Endodermal cell (in vitro differentiated cells): ENCODE measurements at places on chromosomes 7 and 10. TPM values are rescaled to one million over a fixed set of nuclear protein-coding genes. Genes with fewer than 3 reads are reported as not detected.

The C7orf33 gene
- total RNA-seq: not detected in 2 replicates

The ZKSCAN5 gene
- total RNA-seq: 10.5 to 18.2 TPM (median 17.9 TPM) in 3 replicates

The TRPV5 gene
- total RNA-seq: 0.22 to 0.42 TPM in 2 of 3 replicates, not detected in the other

The ANKRD30A gene
- total RNA-seq: not detected in 2 replicates

The NXPH1 gene
- total RNA-seq: 0.24 TPM in 1 of 2 replicates, not detected in the other

The MASTL gene
- total RNA-seq: 21.0 to 54.3 TPM (median 50.2 TPM) in 3 replicates

The TWIST1 gene
- total RNA-seq: 0.88 and 1.5 TPM in 2 replicates

The ERVW-1 gene
- 1.6 and 2.2 TPM in 2 replicates for total RNA-seq
